ENCODE measurements at places on chromosomes 12 and 14. TPM values are rescaled to one million over a fixed set of nuclear protein-coding genes. Genes with fewer than 3 reads are reported as not detected.
A peak's percentile ranks its signal among the peaks of the same experiment; 100 is the strongest.

DNA sequence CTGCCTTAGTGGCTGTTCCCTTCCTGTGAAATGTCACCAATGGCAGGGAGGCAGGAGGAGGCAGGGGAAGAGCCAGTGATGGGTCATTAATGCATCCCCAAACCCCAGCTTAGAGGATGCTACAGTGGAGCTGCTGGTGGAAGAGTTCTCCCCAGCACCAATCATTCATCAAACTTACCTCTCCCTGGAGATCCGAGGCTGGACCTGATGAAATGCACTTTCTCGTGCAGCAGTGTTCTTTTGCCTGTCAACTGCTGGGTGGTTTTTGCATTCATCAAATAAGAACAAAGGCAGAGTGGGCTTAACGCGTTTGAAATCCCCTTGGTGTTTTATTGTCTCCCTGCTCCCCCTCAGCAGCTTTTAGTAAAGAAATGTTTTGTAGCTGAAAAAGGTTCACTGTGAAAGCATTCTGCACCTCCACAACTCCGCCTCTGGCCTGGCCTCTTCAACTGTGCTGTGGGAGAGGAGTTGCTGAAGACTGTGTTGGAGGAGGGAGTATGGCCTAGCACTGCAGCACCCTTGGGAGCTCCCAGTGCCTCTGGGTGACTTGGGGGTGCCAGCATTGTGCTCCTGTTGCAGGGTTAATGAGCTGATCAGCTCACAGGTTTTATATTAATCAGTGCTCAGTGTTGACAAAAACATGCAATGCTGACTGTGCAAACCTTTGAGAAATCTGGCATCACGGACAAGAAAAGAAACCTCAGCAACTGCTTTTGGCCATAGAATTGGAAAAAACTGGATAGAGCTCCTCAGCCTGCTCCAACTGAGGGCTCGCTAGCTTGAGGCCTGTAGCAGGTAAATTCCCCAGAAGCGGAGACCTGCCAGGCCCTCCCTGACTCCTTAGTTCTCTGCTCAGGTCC is 14.4 kb downstream of the TSPAN9 start:
- DNase-seq = no peak

DNA sequence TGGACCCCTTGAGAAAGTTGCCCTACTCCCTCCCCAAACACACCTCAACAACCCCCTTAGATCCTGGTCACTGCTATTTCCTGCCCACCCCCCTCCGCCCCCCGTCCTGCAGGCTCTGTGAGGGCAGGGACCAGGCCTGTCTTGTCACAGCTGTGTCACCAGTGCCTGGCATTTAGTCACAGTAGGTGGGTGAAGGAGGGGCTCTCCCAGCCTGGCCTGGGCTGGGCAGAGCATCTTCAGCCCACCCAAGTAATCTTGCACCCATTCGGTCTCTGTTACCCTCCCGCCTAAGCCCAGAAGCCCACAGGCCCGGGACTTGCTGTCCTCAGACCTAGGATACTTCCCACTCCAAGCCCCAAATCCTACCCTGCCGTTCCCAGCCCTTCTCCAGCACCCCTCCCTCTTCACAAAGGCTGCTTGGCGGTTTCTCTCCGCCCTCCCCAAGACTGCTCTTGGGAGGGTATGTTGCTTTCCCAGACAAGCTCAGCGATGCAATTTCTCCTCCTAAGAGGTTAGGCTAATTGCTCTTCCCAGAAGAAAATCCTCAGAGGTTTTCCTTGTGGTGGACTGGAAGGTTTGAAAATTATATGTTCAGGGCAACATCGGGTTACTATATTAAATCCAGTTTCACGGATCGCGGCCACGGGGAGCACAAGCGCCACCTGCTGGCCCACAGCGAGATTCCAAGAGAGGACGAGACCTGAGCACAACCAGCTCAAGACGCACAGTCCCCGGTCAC is 50.8 kb upstream of the ZFP36L1 start:
- DNase-seq = peak; percentile 76

DNA sequence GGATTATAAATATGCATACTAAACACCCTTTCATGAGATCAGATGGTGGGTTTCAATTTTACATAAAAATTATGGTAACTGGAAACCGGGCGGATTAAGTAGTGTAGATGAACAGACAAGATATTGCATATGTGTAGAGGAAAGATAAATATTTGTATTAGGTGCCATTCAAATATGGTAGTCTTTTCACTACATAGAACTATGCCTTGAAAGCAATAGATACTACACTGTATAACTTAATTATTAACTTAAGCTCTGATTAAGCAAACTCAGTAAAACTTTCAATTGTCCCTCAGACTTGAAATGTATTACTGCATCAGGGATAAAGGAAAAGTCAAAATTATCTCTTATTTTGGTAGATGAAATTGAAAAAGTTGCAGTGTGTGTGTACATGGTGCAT is 1.9 kb downstream of the PTPN21 start:
- DNase-seq = no peak

DNA sequence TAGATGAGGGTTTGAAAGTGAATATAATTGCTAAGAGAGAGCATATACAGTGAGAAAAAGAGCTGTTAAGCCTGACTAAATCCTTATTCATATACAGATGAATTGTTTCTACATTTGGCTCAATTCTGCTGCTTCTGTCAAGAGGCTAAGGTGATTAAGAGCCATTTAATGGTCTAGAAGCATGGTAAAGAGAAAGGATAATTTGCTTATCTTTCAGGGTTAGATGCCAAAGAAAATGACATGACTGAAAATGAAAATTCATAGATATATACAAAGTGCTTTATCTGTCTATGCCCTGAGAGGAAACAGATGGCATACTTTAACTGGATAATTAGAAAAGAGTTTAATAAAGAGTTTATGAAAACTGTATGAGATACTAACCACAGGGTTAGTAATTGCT is 834.9 kb downstream of the SLC6A15 start:
- DNase-seq = no peak

- no peak for DNase-seq
These were observed 42.0 kb downstream of the GPHB5 start for GRCh38 chr14:63276492-63277342.

GRCh38 chr12:123832052-123832451 is 70.0 kb downstream of the DNAH10 start:
- DNase-seq = no peak

GRCh38 chr12:53201639-53202038 is 5.4 kb downstream of the ITGB7 start:
- DNase-seq = no peak

The ADAM21 gene
- not detected for polyA plus RNA-seq

DNA sequence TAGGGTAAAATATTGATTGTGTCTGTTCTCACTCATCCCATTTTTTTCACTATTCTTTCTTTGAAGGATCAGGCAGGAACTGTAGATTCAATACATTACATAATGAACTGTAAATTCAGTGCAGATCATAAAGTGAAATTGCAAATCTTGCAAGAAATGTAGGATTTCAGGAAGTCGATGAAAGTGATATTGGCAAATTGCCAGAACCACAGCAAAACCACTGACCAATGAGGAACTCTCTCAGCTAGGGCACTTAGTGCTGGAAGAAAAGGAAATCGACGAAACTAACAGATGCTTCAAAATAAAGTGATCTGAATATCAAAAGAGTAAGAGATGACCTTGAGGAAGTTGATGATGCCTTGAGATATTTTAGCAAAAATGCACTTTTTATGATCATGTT is 157.6 kb downstream of the AACS start:
- no peak for DNase-seq

DNA sequence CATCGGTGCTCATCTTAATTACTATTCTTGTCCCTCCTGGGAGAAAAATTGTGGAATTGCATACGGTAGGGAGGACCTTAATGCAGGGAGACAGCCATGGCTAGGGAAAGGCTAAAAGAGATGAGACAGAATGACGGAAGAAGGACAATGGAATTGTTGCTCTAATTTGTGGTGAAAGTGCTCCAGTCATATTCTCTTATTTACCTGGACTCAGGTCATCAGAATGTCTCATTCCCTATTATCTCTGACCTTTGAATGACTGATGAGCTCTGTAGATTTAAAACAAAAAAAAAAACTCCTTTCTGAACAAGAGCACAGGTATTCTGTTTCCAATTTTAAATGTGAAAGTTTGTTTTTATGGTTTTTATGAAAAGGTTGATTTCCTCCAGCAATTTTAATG is 8.6 kb upstream of the EPS8 start:
- DNase-seq = no peak

The SLC2A13 gene
- 3.1 TPM for polyA plus RNA-seq

DNA sequence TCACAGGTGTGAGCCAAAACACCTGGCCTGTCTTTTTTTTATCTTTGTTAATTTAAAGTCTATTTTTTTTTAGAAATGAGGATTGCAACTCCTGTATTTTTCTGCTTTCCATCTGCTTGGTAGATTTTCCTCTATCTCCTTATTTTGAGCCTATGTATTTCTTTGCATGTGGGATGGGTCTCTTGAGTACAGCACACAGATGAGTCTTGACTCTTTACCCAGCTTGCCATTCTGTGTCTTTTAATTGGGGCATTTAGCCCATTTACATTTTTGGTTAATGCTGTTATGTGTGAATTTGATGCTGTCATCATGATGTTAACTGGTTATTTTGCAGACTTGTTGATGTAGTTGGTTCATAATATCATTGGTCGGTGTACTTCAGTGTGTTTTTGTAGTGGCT is 317.4 kb downstream of the IPO8 start:
- no peak for DNase-seq

DNA sequence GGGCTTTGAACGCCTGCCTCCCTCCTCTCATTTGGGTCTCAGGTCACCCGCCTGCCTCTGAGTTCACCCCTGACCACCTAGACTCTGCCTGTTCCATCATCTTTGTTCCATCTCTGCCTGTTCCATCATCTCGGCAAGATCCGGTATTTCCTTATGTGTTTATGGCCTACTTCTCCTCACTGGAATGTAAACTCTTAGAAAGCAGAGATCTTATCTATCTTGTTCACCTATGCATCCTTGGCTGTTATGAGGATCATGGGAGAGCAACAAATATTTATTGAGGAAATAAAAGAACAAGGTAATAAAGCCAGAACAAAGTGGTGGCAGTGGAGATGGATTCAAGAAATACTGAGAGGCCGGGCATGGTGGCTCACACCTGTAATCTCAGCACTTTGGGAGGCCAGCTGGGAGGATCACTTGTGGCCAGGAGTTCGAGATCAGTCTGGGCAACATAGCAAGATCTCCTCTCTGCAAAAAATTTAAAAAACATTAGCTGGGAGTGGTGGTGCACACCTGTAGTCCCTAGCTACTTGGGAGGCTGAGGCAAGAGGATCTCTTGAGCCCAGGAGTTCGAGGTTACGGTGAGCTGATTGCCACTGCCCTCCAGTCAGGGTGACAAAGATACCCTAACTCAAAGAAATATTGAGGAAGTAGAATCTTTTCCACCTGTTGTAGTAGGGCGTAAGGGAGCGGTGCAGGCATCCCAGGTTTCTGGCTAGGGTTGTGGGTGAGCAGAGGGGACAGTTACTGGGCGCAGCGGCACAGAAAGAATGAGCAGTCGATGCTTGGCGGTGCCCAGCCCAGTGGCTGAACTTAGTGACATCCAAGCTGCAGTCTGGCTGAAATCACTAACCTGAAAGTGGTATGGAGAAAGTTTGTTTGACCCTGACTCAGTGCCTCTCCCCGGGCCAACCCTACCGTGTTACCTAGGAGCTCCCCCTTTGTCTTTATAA is 1.7 kb upstream of the KLC1 start:
- no peak for DNase-seq

Measured in heart right ventricle (tissue), 16 donors.